DMS153 (cell line): ENCODE measurements at places on chromosomes 1 and 21.

GRCh38 chr1:40594187-40594531 is 62.7 kb downstream of the ZNF684 start:
- no peak for DNase-seq

DNA sequence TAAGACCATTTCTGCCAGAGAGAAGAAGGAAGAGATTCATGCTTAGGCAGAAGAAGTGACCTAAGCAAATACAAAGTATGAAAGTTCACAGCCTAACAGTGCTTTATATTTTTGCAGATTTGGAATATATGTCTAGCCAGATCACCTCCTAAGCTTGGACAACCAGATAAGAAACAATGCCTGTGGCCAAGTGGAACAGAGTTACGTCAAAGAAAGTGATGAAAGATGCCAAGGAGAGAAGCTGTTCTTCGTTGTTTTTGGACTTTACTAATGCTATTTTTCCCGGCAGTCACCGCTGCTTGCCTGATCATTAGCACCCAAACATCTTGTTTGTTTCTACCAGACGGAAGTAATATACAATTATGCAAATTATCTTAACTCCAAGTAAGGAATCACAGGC is 489.2 kb upstream of the C1orf87 start:
- DNase-seq, result no peak

DNA sequence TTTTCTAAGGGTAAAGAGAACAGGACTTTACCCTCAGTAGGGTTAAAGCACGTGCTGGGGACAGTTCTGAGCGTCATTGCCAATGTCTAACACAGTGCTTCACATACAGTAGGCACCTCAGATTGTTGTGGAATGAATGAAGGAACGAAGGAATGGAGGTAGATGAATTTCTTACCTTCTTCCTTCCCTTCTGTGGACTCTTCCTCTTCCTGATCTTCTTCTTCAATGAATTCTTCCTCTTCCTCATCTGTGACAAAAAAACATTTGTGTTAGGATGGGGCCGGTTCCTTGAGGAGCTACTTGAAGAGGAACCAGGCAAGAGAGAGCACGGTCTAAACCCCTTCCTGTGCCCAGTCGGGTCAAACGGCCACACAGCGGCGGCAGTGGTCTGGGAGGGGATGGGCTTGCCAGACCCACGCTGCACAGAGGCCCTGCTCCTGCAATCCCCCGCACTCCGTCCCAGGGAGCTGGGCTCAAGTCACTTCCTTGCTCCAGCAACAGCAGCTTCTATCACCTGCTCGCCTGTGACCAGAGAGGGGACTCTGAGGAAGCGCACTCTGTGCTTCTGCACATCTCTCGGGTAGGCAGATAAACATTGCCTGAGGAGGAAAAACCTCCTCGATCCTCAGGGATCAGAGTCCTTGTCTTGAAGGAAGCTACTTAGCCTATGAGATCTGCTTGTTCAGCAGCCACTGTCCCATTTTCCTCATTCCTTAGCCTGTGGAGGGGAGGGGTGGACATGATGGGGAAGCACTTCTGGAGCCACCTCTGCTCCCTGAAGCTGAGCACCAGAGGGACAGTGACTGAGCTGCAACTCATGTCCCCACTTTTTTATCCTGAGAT is 8.0 kb upstream of the SLC30A2 start:
- DNase-seq, result no peak

GRCh38 chr1:33821291-33821690 is 42.6 kb upstream of the HMGB4 start:
- no peak for DNase-seq

DNA sequence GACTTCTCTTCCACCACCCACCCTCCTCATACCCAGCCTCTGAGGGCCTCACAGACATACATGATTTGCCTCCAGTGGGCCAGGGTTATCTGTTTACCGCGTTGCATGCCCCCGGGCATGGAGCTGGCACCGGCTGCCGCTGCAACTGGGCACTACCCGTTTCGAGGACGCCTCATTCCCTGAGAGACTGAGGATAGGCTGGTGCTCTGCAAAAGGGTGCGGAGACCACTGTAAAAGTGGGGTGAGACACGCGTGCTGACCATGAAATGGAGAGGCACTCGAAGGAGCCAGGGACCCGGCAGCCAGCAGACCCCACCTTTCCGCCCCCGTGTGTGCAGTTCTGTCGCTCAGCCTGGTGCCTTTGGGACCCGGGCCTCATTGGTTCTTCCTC is 20.6 kb downstream of the TP73 start:
- DNase-seq, result no peak

DNA sequence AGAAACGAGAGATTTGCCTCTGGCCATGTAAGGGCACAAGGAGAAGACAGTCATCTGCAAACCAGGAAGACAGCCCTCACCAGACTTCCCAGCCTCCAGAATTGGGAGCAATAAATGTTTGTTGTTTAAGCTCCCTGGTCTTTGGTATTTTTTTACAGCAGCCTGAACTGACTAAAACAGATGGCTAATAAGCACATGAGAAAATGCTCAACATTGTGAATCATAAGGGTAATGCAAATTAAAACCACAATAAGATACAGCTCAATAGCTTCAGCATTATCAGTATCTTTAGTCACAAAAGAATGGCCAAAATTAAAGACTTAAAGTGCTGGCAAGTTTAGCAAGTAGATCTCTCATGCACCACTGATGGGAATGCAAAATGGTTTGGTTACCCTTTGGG is 11.7 kb downstream of the UBE2G2 start:
- no peak for DNase-seq

DNA sequence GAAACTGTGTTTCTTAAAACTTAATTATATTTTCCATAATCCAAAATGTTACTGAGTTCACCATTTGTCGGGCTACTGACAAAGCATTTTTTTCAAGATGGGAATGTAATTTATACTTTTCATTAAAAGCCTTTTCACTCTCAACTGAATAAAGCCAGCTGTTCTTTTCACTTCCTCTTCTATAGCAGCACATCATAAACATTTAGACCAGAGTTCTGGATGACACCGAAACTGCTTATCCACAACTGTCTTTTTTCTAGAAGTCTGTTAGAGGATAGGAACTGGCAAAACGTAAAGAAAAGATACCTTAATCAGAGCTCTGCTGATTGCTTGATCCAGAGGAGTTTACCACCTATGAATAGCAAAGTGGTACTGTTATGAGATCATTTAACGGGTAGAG is 594.7 kb downstream of the ADGRL2 start:
- DNase-seq, result no peak

DNA sequence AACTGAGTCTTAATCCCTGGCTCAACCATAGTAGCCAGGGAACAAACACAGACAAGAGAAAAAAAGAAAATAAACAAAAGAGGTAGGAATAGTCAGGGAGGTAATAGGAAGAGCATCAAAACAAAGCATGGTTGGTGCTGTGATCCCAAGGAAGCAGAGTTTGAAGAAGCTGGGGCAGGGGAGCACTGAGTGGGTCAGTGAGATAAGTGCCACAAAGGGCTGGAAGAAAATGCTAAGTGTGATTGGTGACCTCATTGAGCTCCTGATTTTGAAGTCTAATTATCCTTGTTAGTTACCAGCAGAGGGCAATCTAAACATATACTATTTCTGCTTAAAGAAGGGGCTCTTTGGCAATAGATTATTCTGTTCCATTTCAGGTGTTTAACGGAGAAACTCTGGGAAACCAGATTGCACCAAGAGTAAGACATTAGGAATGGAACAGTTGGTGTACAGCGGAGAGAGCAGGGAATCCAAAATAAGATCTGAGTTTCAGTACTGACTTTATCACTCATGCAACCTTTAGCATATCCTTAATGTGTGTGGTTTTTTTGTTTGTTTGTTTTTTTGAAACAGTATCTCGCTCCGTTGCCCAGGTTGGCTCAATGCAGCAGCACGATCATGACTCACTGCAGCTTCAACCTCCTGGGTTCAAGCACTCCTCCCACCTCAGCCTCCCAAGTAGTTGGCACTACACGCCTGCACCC is 30.7 kb upstream of the KIAA1614 start:
- DNase-seq, result peak; percentile 65
